ENCODE measurements at places on chromosomes 16 and 17.

GRCh38 chr17:40191237-40192208, 14.3 kb downstream of the RAPGEFL1 start:
- peak; percentile 62 for DNase-seq

- DNase-seq: no peak
Measured at GRCh38 chr16:85712801-85713200, 24.0 kb upstream of the GINS2 start.

GRCh38 chr17:39057701-39058206, 90.6 kb upstream of the FBXO47 start:
- DNase-seq: no peak

DNA sequence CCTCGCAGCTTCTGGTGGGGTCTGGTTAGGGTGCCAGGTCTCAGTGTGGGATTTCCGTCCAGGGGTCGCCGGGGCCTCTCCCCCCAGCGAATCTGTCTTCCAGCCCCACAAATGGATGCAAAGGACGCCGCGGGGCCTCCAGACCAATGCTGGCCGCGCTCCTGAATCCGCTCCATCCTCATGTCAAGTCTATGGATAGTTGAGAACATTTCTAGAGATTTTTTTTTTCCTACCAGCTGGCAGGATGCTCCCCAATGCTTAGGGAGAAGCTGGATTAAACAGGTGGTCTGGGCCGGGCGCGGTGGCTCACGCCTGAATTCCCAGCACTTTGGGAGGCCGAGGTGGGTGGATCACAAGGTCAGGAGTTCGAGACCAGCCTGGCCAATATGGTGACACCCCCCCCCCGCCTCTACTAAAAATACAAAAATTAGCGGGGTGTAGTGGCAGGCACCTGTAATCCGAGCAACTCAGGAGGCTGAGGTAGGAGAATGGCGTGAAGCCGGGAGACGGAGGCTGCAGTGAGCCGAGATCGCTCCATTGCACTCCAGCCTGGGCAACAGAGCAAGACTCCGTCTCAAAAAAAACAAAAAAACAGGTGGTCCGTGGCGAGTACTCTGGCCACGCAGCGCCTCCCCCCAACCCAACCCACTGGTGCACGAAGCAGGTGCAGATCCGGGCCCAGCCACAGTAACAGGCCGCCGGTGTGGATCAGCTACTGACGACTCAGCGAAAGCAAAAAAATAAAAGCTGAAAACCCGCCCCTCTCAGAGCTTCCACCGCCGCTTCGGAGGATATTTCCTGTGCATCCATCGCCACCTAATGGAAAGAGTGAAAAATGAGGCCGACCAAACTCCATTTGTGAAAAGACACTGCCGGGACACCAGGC, 1.1 kb upstream of the NXN start:
- DNase-seq: peak; percentile 65

GRCh38 chr16:22664561-22664997, 149.4 kb upstream of the HS3ST2 start:
- DNase-seq: no peak

GRCh38 chr17:16947470-16947869, 24.4 kb downstream of the TNFRSF13B start:
- DNase-seq: no peak

- no peak for DNase-seq
Measured at GRCh38 chr17:39015546-39015935, 48.3 kb upstream of the FBXO47 start.

- no peak for DNase-seq
Measured at GRCh38 chr17:64707050-64707591, 45.0 kb upstream of the SMURF2 start.

DNA sequence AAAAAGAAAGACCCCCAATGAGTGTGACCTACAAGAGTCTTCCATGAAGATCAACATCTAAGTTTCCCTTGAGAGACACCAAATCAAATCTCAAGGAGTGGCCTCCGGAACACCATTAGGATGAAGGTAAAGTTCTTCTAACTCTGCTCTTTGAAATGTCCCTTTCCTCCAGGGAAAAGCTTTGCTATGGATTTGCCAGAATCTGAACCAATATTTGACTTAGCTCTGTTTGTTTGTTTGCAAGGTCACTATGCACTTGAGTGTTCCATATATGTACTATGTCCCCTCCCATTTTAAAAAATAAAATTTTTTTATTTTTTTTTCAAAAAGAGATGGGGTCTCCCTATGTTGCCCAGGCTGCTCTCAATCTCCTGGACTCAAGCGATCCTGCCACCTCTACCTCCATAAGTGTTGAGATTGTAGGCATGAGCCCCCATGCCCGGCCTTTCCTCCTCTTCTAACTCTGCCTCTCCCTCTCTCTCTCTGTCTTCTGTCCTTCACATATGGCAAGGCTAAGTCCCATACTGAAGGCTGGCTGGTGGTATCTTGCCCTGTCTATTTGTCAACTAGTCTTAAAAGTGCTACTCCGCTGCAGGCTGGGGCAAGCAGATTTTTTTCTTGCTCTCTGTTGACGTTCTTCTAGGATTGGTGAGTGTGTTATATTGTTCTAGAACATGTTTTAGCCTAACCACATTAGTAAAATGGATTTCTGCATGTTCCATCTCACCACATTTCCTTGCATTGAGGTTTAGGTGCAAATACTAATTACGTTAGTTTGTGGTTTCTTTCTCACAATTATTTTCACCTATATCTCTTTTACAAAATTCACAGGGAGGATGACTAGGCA, 276.7 kb upstream of the DYNLRB2 start:
- no peak for DNase-seq

DNA sequence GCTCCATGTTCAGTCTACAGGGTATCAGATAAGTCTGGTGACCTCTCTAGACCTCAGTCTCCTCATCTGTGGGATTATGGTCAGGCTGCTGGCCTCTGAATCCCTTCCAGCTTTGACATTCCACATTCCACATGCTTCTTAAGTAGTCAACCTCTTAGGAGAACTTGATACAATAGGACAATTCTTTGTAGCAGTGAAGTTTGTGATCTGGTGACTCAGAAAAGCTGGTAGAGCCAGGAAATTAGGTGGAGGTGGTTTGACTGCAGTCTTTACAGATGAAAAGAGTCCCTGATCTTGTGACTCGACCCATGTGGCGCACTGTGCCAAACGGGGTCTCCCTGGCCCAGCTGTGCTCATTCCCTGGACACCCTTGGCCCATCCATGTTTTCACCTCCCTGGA, 147.8 kb downstream of the NTN1 start:
- no peak for DNase-seq

- no peak for DNase-seq
Measured at GRCh38 chr16:54431997-54432896, 145.7 kb upstream of the IRX3 start.

DNA sequence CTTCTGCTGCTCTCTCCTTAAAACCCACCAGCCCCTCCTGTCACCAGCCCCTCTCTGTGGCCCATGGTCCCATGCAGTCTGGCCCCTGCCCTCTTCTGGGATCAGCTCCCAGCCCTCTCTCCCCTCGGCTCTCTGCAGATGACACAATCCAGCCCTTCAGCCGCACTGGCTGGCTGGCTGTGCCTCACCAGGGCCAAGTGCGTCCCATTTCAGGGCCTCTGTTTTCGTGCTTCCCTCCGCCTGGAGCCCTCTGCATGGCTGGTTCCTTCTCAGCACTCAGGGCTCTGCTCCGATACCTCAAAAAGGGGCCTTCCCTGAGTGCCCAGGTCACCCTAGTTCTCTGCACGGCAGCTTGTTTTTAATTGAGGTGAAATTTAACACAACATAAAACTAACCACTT, 124.3 kb downstream of the SOCS1 start:
- no peak for DNase-seq

DNA sequence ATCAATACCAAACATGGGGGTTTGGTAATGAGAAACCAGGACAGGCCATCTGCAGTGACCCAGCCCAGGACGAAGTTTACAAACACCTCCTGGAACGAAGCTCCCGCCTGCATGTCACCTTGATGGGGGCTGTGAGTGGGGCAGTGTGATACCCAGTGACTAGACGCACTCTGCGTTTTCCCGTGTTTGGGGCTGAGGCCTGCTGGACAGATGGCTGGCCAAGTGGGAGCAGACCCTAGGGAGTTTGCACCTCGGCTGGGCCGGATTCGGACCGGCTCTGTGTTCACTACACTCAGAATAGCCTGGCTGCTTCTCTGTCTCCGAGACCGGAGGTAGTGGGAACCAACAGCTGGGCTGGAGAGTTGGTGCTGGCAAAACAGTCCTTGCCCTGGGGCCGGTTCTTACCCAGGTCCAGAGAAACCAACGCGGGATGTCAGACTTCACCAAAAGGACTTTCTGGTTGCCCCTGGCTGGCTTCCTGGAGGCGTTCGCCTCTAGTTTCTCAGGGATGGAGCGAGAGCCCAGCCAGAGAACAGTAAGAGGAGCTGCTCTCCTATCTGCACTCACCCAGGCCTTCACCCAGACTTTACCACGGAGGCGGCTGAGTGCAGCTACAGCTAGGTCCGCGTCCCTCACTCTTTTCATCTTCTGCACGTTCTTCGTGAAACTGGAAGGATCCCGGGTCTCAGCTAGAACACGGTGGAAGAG, 20.4 kb downstream of the CARHSP1 start:
- DNase-seq: no peak

DNA sequence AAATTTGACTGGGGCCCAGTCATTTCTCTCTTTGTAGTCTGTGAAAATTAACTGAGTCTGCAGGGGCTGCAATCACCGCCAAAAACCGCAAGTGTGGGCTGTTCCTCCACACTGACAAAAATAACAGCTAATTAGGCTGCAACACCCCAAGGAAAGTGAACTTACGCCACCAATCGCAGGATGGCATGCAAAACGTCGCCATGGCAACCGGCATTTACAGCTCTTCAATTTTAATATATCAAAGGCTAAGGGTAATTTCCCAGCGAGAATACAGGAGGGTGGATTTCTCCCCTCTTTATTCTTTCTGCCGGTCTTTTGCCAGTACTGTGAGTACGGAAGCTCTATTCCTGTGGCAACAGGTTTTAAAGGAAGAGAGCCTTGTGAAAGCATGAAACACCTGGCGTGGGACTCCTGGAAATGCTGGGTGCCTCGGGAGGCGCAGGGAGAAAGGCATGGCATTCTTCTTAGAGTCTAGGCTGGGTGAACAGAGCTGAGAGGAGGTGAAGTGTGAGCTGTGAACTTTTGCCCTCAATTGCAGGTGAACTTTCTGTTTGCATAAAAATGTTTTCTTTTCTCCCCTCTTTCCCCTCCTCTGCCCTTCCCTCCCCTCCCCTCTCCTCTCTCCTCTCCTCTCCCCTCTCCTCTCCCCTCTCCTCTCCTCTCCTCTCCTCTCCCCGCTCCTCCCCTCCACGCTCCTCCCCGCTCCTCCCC, 399.7 kb downstream of the XYLT1 start:
- peak; percentile 74 for DNase-seq

Data from stimulated activated CD4-positive, alpha-beta T cell treated with anti-CD3 and anti-CD28 coated beads, Interleukin-15, amount 100 ng/mL, for 48 hours (primary cell).